ENCODE measurements at places on chromosomes 1 and 21.
A peak's percentile ranks its signal among the peaks of the same experiment; 100 is the strongest.

- no peaks in the 10 kb centered on the region for H3K27me3 ChIP-seq
- H3K36me3 ChIP-seq: peaks cover 3% of the 10 kb centered on the region
- peaks cover 54% of the 10 kb centered on the region for H3K4me1 ChIP-seq
- DNase-seq: no peak
- H3K4me3 ChIP-seq: peak overlapping the region; percentile 91
- peak overlapping the region; percentile 84 for H3K27ac ChIP-seq
Measured at GRCh38 chr1:212288615-212289014, 3.4 kb downstream of the PPP2R5A start.

GRCh38 chr1:180791806-180792205, 120.9 kb upstream of the KIAA1614 start:
- no peak overlapping the region for H3K4me3 ChIP-seq
- DNase-seq: no peak
- H3K36me3 ChIP-seq: peaks cover 12% of the 10 kb centered on the region
- peaks cover 19% of the 10 kb centered on the region for H3K4me1 ChIP-seq
- peak overlapping the region; percentile 19 for H3K27ac ChIP-seq

- H3K36me3 ChIP-seq: no peaks in the 10 kb centered on the region
- H3K27me3 ChIP-seq: no peaks in the 10 kb centered on the region
- H3K4me3 ChIP-seq: no peak overlapping the region
- H3K27ac ChIP-seq: no peak overlapping the region
- no peak for DNase-seq
Measured at GRCh38 chr21:16863908-16864307, 648.9 kb upstream of the CXADR start.

DNA sequence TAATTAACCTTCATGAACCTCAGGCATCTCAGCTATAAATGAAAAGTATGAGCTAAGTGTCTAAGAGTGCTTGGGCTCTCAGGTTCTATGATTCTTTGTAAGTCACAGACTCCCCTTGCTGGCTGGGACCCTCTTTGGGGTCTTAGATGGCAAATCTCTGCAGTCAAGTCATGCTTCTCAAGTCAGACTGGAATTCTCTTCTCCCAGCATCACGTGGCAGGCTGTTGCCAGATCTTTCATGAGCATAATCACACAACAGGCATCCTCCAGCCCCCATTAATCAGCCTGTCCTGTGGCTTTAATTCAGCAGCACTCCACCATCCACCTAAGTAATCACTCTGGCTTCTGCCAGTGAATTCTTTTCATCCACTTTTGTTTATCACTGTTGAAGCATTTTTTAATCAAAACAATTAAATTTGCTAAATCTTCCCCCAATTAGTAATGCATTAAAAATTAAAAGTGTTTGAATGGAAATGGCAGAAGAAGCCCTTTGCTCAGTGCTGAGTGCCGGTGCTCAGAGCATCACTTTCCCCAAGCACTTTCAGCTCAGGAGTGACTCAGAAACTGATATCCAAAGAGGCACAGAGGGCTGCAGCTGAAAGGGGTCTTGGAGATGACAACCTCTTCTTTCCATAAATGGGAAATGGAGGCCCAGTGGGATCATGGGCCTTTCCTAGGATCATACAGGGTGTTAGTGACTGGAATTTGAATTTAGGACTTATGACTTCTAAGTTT, 50.2 kb downstream of the C8A start:
- no peak overlapping the region for H3K4me3 ChIP-seq
- no peak for DNase-seq
- H3K4me1 ChIP-seq: no peaks in the 10 kb centered on the region

GRCh38 chr1:9038881-9039760, 12.9 kb upstream of the SLC2A7 start:
- H3K4me1 ChIP-seq: no peaks in the 10 kb centered on the region
- no peak for DNase-seq
- peaks cover 5% of the 10 kb centered on the region for H3K27me3 ChIP-seq
- H3K27ac ChIP-seq: no peak overlapping the region

DNA sequence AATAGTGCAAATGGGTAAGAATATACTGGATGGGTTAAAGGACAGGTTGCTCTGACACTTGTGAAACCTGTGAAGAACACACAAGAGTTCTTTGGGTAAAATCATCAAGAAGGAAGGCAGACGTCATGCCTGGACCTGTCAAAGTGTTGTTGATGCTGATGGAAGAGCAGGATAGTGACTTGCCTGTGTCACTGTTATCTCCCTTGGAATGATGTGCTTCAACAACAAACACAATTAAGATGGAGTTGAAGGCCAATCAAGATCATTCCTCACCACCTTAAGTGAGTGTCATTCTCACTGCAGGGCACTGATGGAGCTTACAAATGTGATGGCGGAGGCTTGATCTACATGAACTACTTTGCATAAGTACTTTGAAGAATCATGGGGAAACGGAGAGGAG, 73.2 kb downstream of the LRRN2 start:
- DNase-seq: no peak
- H3K36me3 ChIP-seq: peaks cover 7% of the 10 kb centered on the region
- peaks cover 2% of the 10 kb centered on the region for H3K4me1 ChIP-seq
- peaks cover 20% of the 10 kb centered on the region for H3K27me3 ChIP-seq
- no peak overlapping the region for H3K27ac ChIP-seq
- H3K4me3 ChIP-seq: no peak overlapping the region

- peaks cover 34% of the 10 kb centered on the region for H3K27me3 ChIP-seq
- no peak overlapping the region for H3K27ac ChIP-seq
- no peaks in the 10 kb centered on the region for H3K4me1 ChIP-seq
- peaks cover 2% of the 10 kb centered on the region for H3K36me3 ChIP-seq
- DNase-seq: no peak
Measured at GRCh38 chr1:38152351-38153065, 105.9 kb upstream of the POU3F1 start.

DNA sequence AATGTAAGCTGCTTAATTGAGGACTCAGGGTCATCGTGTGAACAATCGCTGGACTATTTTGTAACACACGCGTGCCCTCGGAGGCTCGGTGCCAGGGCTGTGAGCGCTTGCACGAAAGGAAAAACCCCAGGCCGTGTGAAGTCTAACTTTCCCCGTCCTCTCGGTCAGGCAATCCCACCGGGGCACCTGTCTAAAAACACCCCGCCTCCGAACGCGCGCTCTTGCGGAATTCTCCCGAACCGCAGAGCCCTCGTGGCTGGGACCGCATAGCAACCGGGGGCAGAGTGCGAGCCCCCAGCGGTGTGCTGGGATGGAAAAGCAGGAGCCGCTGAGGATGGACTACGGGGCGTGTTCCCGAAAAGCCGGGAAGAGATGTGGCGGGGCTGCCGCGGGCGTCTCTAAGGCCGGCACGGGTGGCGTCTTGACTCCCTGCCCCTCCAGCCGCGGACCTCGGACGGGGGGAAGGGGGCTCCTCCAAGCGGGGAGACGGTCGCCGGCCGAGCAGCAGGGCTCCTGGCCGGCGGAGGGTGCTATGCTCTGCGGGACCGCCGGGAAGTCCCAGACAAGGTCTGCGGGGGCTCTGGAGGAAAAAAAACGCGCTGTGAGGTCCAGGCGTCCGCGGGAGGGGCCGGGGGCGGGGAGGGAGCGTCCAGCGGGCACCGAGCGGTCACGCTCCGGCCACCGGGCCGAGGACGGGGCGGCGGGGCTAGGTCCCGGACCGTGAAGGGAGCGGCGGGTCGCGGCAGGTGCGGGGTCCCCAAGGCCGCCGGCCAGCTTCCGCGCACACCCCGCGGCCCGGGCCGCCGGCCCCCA, 936 bp downstream of the ZBTB21 start:
- H3K36me3 ChIP-seq: peaks cover 13% of the 10 kb centered on the region
- peak overlapping the region; percentile 96 for H3K27ac ChIP-seq
- H3K4me1 ChIP-seq: peaks cover 36% of the 10 kb centered on the region
- H3K27me3 ChIP-seq: no peaks in the 10 kb centered on the region
- peak overlapping the region; percentile 95 for H3K4me3 ChIP-seq

DNA sequence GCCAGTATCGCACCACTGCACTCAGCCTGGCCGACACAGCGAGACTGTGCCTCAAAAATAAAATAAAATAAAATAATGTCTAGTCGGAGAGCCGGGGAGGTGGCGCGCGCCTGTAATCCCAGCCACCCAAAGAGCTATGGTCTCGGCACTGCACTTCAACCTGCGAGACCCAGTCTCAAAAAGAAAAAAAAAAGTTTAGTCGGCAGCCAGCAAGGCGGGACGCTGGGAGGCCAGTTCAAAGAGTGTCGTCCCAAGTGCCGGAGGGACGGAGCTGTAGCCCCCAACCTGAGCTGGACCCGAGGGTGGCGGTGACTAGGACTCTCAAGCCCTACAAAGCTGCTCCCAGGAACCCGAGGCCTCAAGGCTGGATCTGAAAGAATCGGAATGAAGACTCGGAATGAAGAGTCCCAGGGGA, 632 bp upstream of the FALEC start:
- H3K27me3 ChIP-seq: no peaks in the 10 kb centered on the region
- no peak for DNase-seq
- H3K4me3 ChIP-seq: peak overlapping the region; percentile 93
- H3K27ac ChIP-seq: no peak overlapping the region

- DNase-seq: no peak
- no peaks in the 10 kb centered on the region for H3K4me1 ChIP-seq
- H3K27ac ChIP-seq: no peak overlapping the region
- H3K36me3 ChIP-seq: peaks cover 2% of the 10 kb centered on the region
- H3K27me3 ChIP-seq: no peaks in the 10 kb centered on the region
- H3K4me3 ChIP-seq: no peak overlapping the region
Measured at GRCh38 chr1:226891346-226891745, 20.9 kb downstream of the PSEN2 start.

GRCh38 chr1:155272466-155273342, 600 bp downstream of the CLK2 start:
- H3K27ac ChIP-seq: peak overlapping the region; percentile 87
- no peak for DNase-seq
- no peaks in the 10 kb centered on the region for H3K27me3 ChIP-seq
- H3K36me3 ChIP-seq: peaks cover 7% of the 10 kb centered on the region
- peak overlapping the region; percentile 98 for H3K4me3 ChIP-seq

GRCh38 chr1:46487818-46488218, 1.8 kb upstream of the DMBX1 start:
- H3K4me1 ChIP-seq: peaks cover 20% of the 10 kb centered on the region
- peaks cover 16% of the 10 kb centered on the region for H3K36me3 ChIP-seq
- no peak overlapping the region for H3K27ac ChIP-seq

GRCh38 chr1:1088801-1089680, 14.9 kb upstream of the RNF223 start:
- no peaks in the 10 kb centered on the region for H3K27me3 ChIP-seq
- H3K27ac ChIP-seq: no peak overlapping the region
- no peaks in the 10 kb centered on the region for H3K36me3 ChIP-seq
- no peak for DNase-seq

GRCh38 chr1:246114369-246114768, 392.7 kb downstream of the SMYD3 start:
- DNase-seq: no peak
- peak overlapping the region; percentile 39 for H3K4me3 ChIP-seq
- peaks cover 9% of the 10 kb centered on the region for H3K4me1 ChIP-seq
- H3K27ac ChIP-seq: peak overlapping the region; percentile 79

DNA sequence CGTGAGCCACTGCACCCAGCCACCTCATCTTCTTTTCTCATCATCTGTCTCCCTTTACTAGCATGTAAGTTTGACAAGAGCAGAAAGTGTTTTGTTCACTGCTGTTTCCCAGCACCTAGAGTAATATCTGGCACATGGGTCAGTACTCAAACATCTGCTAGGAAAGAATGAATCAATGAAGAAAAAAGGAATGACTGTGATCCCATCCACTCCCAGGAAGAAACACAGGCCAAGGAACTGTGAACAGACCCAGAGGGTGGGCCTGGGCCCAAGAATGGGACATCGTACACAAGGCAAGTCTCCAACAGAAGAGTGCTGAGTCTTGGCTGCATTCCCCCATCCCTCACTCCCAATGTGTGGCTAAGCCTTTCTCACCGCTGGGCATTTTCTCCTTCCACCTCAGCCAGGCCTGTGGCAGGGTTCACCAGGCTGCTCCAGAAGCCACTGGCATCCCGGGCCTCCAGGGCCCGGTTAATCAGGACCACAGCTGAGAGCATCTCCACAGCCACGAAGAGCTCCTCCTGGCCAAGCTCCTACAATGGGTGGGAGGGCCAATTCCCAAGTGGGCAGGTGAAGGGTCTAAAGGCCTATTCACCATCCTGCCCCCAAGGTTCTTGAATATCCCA, 18.4 kb downstream of the IQGAP3 start:
- no peak overlapping the region for H3K4me3 ChIP-seq
- no peaks in the 10 kb centered on the region for H3K36me3 ChIP-seq
- no peak overlapping the region for H3K27ac ChIP-seq
- DNase-seq: no peak

GRCh38 chr1:11748294-11749202, 12.6 kb downstream of the AGTRAP start:
- H3K27me3 ChIP-seq: no peaks in the 10 kb centered on the region
- no peak overlapping the region for H3K4me3 ChIP-seq
- H3K4me1 ChIP-seq: peaks cover 19% of the 10 kb centered on the region
- no peak overlapping the region for H3K27ac ChIP-seq
- peaks cover 5% of the 10 kb centered on the region for H3K36me3 ChIP-seq
- DNase-seq: no peak

DNA sequence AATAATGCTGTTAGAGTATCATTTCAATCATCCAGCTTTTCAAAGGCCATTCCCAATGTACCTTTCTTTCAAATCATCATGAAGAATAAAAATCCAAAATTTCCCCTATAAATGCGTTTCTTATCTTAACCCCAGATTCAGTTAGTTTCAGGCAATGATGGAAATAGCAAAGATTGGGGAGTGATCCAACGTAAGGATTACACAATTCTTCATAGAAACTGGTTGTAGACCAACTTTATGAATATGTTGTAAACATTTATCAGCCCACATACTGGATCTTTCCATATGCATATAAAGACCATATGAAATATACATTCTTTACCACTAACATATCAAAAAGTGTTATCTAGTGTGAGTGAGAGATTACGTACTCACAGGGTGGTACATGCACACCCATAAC, 92.7 kb downstream of the ZC3H11B start:
- no peaks in the 10 kb centered on the region for H3K36me3 ChIP-seq
- no peaks in the 10 kb centered on the region for H3K27me3 ChIP-seq
- no peaks in the 10 kb centered on the region for H3K4me1 ChIP-seq
- H3K4me3 ChIP-seq: no peak overlapping the region
- no peak for DNase-seq
- no peak overlapping the region for H3K27ac ChIP-seq

DNA sequence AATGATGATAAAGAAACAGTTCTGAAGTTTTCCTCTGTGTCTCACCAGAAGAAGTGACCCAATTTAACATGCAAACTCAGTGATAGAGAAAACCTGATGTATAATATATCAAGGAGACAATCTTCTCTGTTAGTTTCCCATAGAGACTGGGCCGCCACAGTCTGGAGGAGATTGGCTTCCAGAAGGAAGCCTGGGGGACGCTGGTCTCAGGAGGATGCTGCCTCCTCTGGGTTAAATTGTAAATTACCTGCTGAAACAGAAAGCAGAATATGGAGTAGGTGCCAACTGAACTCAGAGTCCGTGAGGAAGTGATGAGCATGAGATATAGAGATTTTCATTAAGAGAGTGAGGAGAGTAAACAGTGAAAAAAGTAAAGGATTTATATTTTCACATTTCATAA, 15.8 kb downstream of the OR14I1 start:
- H3K4me3 ChIP-seq: peak overlapping the region; percentile 36
- H3K36me3 ChIP-seq: peaks cover 3% of the 10 kb centered on the region
- H3K27me3 ChIP-seq: peaks cover 24% of the 10 kb centered on the region
- H3K4me1 ChIP-seq: peaks cover 6% of the 10 kb centered on the region

GRCh38 chr1:210259561-210259960, 27.0 kb downstream of the SERTAD4 start:
- peaks cover 46% of the 10 kb centered on the region for H3K27me3 ChIP-seq
- no peak overlapping the region for H3K27ac ChIP-seq
- H3K36me3 ChIP-seq: no peaks in the 10 kb centered on the region

GRCh38 chr1:74266001-74266400, 30.8 kb downstream of the TNNI3K start:
- H3K36me3 ChIP-seq: peaks cover 2% of the 10 kb centered on the region
- no peaks in the 10 kb centered on the region for H3K27me3 ChIP-seq
- H3K27ac ChIP-seq: no peak overlapping the region

GRCh38 chr1:75275631-75276030, 141.4 kb downstream of the LHX8 start:
- no peak overlapping the region for H3K27ac ChIP-seq
- no peaks in the 10 kb centered on the region for H3K27me3 ChIP-seq
- H3K36me3 ChIP-seq: no peaks in the 10 kb centered on the region
